NCI-H345 (cell line): ENCODE measurements at places on chromosomes 12 and 14.

GRCh38 chr12:52615208-52615868, 3.0 kb downstream of the KRT73 start:
- no peak for DNase-seq

DNA sequence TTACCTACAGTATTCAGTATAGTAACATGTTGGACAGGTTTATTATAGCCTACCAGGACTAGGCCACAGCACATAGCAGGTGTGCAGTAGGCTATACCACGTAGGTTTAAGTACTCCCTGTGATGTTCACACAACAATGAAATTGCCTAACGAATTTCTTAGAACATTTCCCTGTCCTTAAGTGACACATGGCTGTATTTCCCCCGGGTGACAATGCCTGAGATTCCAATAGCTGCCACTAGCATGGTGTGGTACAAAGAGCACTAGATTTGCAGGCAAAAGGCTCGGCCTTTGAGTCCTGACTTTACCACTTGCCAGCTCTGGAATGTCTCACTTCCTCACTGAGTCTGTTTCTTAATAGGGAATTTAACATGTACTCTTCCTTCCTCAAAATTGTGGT, 19.7 kb downstream of the PTPN21 start:
- no peak for DNase-seq

GRCh38 chr12:51914034-51914923, 7.0 kb downstream of the ACVRL1 start:
- no peak for DNase-seq

DNA sequence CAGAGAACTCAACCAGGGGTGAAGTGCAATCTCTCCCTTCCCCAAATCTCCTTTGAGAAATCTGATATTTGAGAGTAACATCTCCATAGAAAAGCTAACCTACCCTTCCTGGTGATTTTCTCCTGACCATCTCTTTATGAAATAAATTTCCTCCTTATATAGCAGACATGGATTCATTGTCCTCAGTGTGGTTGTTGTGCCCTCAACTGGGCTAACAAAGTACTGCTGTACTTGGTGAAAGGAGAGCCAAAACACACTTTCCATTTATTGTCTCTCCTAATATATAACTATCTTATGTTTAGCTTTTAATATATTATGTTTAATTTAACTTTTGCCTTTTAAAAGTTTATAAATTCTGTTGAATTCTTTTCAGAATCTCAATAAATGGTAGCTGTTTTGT, 65.1 kb upstream of the SLCO1B1 start:
- peak; percentile 25 for DNase-seq

DNA sequence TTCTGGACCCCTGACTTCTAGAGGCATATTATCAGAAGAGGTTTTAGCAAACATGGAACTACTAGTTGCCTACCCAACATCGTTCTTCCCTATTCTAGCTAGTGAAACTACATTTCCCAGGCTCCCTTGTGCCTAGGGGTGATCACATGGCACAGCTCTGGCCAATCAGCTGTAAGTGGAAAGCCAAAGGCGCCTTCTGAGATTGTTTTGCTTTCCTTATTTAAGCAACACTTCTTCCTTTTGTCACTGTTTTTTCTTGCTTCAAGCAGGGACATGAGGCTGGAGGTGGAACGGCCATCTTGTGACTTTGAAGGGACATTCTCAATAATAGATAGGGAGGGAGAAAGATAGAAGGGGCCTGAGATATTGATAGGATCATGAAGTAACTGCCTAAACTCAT, 136.7 kb downstream of the ZNF664 start:
- no peak for DNase-seq

GRCh38 chr12:99960311-99960710, 24.4 kb downstream of the ANKS1B start:
- DNase-seq = no peak

GRCh38 chr12:11965258-11965910, 105.4 kb upstream of the BCL2L14 start:
- no peak for DNase-seq

DNA sequence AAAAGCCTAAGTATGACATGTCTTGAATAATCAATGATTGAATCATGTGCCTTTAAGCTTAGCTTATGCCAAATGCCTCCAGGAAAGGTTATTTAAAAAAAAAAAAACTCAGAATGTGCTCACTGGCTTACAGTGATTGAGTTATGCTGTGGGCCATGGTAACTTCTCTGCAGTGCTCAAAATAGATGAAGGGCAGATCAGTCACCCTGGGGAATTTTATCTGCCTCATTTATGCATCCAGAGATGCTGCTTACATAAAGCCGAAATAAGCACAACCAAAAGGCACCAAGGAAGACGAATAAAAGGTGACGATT, 118.7 kb upstream of the MDM1 start:
- DNase-seq = no peak

DNA sequence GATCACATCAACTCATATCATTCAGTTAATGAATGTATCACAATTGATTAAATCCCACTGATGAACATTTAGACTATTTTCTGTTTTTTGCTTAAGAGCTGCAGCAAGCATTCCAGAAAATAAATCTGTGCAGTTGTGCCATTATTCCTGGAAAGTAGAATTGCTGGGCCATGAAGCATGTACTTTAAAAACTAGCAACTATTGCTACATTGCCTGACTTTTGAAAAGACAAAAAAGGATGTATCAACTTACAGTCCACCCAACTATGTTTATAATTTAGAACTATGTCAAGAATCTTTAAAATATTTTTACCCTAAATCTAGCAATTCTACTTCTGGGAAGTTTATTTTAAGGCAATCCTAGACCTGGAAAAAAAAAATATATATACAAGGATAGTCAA, 33.4 kb upstream of the ERGIC2 start:
- no peak for DNase-seq

- no peak for DNase-seq
Measured at GRCh38 chr12:95096852-95097251, 23.4 kb upstream of the NR2C1 start.

- DNase-seq = peak; percentile 84
Measured at GRCh38 chr12:78181544-78182162, 351.0 kb downstream of the NAV3 start.

GRCh38 chr14:100530270-100531072, 56.7 kb downstream of the BEGAIN start:
- DNase-seq = no peak

GRCh38 chr14:84251411-84252115, 1278.4 kb upstream of the FLRT2 start:
- DNase-seq = no peak

DNA sequence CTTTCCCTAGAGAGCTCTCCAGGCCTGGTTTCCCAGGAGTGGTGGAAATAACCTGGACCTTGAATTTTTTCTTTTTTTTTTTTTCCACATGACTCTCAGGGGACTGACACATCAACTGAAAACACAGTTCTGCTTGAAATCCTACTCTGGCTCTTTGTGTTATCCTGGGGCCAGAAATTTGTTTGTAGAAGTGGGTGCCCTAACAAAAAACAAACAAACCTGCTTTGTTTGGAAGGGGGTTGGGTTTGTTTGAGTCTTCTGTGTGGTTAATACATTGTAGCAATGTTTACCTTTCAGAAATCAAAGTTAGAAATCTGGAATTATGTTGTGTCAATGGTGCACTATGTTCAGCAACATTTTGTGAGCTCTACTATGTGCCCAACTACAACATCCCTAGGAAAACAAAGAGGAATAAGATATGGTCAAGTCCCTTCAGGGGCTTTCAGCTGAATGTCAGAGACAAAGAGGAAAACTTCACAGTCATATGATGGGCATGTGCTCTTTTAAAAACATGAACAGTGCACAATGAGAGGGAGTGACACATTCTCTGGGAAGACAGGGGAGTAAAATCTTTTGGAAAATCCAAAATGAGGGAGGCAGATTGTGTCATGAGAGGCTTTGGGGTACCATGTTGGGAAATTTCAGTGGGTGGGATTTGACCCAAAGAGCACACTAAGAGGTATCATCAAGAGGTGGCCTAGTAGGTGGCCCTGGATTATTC, 1.5 kb upstream of the IGF1 start:
- no peak for DNase-seq

- DNase-seq = no peak
Measured at GRCh38 chr12:114710151-114710550, 26.2 kb upstream of the TBX3 start.

DNA sequence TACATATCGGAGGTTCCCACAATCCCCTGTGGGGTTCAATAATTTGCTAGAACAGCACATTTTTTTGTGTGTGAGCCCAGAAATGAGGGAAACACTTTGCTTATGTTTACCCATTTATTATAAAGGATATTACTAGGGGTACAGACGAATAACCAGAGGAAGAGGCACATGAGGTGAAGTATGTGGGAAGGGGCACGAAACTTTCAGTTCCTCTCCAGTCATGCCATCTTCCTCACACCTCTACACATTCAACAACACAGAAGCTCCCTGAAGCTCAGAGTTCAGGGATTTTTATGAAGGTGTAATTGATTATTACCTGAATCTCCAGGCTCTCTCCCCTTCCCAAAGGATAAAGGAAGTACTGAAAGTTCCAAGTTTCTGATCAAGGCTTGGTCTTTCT, 30.2 kb upstream of the DYRK2 start:
- DNase-seq = no peak

- no peak for DNase-seq
Measured at GRCh38 chr12:5036031-5036430, 7.6 kb upstream of the KCNA5 start.

- no peak for DNase-seq
Measured at GRCh38 chr12:499837-500458, 40.2 kb downstream of the B4GALNT3 start.

DNA sequence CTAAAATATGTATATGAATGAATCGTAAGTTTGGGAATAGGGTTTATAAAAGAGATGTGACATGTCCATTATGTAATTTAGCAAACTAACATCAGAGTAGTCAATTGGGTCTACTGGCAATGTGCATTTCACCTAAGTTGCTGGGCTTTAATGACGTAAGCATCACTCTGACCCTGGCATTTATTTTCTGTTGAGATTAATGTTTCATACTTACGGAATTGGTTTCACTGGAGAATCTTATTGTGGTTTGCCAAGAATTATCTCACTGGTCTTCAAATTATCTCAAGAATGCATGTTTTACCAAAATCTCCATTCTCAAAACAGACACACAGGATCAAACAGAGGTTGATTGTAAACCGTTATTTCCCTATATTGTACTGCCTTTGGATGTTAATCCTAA, 437.1 kb downstream of the NPAS3 start:
- no peak for DNase-seq

- DNase-seq = no peak
Measured at GRCh38 chr14:86357119-86357518, 827.2 kb downstream of the FLRT2 start.

DNA sequence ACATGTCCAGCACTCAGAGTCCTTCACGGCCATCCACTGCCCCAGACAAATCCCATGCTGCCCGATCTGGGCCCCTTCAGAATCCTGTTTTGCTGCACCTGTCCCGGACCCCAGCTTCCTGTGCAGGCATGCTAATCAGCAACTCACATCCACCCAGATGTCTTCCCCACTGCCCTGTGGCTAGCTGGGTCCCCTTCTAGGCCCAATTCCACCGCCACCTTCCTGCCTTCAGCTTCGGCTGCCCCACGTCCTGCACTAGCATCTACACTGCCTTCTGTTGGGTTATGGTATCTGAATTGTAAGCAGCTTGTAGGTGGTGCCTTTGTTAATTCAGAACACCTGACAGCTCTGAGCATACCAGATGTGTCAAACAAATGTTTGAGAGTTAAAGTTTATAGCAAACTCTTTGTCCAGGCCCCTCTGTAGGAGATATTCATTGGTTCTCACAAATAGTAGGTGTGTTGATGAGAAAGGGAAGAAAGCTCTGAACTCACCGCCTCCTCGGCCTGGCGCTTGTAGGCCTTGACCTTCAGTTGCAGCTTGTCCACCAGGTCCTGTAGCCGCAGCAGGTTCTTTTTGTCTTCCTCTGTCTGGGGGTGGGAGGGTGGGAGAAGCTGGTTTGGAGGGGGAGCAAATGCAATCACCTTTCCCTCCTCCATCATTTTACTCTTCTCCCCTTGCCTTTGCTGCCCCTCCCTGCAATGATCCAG, 6.0 kb downstream of the CMTM5 start:
- no peak for DNase-seq

DNA sequence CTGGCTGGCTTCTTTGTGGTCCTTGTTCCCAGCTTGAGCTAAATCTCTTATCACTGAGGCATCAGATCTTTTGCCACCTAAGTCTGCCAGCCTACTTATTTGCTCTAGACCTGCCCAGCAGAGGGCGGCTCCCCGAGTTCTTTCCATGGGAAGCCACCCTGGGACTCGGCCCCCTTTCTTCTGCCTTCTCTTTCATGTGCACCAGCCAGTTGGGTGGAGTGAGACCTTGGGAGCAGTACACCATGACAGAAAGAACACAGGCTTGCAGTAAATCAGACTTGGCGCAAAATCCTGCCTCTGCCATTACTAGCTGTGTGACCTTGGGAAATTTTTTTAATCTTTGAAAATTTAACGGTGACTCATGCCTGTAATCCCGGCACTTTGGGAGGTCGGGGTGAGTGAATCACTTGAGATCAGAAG, 7.4 kb downstream of the SMAGP start:
- no peak for DNase-seq

GRCh38 chr14:54366736-54367735, 29.8 kb upstream of the CDKN3 start:
- peak; percentile 23 for DNase-seq

DNA sequence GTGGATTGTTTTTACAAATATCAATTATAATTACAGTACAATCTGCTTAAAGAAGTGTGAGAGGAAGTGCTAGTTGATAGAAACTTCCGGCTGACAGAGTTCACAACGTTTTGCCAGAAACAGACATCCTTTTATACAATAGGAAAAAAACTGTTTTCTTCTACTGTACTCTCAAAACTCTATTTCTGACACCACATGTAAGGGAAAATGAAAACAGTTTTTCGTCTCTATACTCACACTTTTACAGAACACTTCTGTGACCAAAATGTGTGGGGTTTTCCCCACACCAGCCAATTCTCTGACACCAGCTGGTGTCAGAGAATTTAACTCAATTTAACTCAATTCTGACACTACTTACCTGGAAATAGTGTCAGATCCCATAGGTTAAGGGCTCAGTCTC, 24.2 kb upstream of the HIF1A start:
- no peak for DNase-seq

GRCh38 chr14:64080452-64080851, 213.7 kb downstream of the ESR2 start:
- DNase-seq = no peak

DNA sequence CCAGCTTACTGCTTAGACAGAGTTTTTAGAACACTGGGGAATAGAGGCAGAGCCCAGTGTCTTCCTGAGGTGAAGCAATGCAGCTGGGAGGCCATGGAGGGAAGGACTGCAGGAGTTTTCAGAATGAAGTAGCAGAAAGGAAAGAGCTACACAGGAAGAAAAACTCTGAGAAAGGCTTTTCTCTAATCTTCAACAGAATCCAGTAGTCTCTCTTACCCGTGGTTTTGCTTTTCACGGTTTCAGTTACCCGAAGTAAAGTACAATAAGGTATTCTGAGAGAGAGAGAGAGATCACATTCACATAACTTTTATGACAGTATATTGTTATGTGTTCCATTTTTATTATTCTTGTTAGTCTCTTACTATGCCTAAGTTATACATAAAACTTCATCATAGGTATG, 761.6 kb downstream of the BCL11B start:
- DNase-seq = no peak

GRCh38 chr12:104680070-104680469, 223.3 kb downstream of the CHST11 start:
- DNase-seq = peak; percentile 54
